Activated T-helper 1 cell treated with Interleukin-2 at 50 U/mL for 16 hours (primary cell): ENCODE measurements at places on chromosomes 7 and 10.
A peak's percentile ranks its signal among the peaks of the same experiment; 100 is the strongest.

DNA sequence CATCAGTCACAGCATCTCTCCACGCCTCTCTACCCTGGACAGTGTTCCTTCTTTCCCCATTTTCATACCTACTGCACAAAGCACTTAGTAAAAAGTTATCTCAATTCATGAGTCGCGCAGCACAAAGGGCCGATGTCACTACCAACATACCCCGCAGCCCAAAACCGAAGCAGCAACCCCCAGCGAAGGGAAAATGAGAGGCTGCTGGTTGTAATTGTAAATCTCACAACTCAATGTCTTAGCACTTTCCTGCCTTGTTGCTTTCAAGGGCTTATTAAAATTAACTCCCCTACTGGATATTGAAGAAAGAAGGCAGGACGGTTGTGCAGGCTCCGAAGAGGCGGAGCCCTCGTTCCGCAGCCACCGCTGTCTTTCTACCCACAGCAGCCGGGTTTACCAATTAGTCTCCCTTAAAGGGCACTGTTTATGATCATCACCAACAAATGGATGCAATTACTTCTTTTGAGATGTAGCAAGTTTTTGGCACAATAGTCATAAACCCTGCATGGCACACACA lies 6.5 kb downstream of the DIP2C start:
- DNase-seq = no peak

GRCh38 chr10:105974803-105975456 lies 1189.6 kb downstream of the SORCS1 start:
- DNase-seq = no peak

DNA sequence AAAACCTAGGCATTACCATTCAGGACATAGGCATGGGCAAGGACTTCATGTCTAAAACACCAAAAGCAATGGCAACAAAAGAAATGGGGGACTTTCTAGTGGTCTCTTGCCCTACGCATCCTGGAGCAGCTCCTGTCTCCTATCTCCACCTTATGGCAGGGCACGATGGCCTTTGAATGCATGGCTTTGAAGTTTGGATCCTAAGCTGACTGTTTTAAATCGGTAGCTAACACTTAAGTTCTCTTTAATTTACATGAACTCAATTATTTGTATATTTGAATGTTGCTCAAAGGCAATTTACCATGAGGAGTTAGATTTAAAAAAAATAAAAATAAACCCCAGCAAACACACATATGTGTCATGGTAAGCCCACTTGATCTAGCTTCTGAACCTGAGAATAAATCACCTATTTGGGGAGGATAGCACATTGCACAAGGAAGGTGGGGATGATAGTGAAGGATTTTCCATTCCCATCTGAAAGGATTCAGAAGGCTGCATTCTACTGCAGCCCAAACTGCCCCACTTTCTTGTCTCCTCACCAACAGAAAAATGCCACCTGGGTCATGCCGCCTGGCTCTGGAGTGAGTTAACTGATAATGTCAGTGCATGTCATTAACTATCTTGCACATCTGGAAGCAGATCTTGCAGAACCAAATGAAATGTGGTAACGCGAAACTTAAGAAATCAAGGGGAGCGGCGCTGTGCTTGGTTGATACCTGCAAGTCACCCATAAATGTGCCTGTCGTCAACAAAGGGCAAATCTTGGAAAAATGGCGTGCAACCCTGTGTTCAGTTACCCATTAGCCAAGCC lies 12.4 kb downstream of the KLF6 start:
- no peak for DNase-seq

GRCh38 chr10:17607603-17608332 lies 9.4 kb downstream of the HACD1 start:
- no peak for DNase-seq

GRCh38 chr10:14023673-14024328 lies 306.9 kb downstream of the FRMD4A start:
- DNase-seq = no peak

DNA sequence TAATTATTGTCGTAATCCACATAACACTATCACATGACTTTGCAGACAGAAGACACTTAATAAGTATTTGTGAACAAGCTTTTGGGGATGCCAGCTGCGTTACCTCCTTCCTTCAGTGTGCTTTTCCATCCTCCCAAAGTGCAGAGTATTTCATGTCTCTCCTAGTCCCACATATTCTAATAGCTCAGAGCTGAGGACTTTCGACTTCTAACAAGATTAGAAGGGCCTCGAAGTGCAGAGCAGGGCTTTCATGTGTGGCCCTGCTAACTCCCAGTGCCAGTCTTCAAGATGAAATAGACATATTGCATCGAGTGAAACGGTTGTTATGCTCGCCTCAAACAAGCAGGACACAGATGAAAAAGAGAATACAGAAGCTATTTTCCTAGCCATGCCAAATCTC lies 125.7 kb upstream of the RNF32 start:
- DNase-seq = no peak

GRCh38 chr10:44168478-44168877 lies 216.4 kb downstream of the CXCL12 start:
- DNase-seq = no peak

DNA sequence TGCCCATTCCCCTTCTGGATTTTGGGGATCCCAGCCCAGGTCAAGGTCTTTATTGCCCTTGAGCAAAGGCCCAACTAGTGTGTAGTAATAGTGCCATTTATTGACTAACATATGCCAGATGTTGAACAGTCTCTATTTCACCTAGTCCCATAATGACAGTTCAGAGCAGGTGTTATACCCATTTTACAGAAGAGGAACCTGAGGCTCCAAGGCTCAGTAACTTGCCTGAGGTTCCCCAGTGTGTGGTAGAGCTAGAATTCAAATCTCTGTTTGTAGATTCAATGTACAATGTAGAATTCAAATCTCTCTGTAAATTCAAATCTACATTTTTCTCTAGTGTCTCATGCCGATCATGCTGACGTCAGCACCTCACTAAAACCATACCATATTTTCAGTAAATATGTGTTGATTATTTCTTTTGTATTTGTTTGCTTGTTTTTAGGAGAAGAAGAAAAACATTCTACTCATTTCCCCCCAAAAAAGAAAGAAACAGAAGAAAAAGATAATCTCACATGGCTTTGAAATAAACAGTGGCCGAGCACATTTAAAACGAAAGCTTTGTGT lies 329.7 kb downstream of the PRPF18 start:
- no peak for DNase-seq

DNA sequence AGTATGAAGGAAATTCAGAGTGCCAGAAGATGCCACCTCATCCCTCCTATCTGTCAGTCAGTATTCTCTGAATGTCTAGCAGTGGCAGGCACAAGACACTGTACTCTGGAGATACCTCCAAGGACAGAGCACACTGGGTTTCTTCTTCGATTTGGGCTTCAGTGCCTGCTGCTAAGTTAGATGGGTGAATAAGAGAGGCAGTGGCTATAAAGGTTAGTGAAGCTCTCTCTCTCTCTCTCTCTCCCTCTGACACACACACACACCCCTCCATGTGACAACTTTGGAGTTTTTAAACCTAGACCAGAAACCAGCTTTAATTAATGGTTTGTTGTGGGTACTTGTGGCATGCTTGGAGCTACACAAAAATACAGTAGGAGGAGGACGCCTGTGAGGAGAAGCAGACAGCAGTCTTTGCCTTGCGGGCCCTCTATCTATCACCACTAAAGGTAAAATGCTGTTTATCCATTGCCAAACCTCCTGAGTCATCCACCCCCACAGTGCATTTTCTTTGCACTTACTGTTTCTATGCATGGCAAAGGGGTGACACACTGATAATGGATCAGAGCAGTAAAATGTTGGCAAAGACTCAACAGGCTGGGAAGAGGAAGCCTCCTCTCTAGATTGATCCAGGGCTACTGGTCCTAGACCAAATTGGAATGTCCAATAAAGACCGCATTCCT lies 102.5 kb downstream of the TRIL start:
- no peak for DNase-seq

DNA sequence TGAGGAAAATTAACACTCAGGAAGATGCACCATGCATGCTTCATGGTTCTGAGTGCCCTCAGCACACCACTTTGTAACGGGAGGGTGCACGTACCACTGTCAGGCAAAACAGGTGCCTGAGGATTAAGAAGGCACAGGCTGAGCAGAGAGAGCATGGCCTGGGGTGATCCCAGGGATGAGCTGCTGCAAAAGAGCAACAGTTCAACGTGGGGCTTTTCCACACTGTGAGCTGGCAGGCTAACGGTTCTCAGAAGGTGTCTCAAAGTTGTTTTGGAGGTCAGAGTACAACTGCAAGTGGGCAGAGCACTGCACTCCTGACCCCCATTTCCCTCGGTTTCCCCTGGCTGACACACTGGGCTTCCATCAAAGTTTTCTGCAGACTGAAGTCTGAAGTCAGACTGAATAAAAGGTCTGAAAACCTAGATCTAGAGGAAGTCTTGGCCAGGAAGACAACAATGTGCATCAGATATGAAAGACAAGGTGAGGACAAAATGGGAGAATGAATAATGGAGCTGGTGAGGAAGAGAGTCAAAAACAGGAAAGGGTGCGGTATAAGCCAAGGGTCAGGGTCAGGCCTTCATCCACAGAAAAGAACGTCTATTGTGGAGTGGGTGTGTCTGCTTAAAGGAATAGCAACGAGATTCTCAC lies 20.5 kb downstream of the ZNF438 start:
- DNase-seq = no peak

DNA sequence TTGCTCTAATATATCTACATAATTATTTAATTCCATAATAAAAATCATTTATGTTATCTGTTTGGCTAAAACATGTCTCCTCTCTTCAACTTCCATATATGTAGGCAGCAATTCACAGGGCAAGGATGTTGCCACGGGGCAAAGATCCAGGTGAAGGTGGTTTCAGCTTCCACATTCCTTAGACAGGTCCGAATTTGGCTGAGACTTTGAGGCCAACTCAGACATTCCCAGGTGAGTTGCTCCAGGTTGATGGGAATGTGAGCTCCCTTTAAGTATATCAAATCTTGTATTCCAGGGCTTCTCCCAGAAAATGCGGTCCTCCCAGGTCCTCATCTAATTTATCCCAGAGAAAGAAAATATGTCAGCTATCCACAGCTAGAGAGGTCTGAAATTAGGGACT lies 15.1 kb upstream of the AOAH start:
- DNase-seq = no peak

- peak; percentile 2 for DNase-seq
Observed at GRCh38 chr7:50119815-50120637, 27.0 kb upstream of the ZPBP start.

GRCh38 chr7:30973791-30974604 lies 10.2 kb downstream of the GHRHR start:
- DNase-seq = no peak

DNA sequence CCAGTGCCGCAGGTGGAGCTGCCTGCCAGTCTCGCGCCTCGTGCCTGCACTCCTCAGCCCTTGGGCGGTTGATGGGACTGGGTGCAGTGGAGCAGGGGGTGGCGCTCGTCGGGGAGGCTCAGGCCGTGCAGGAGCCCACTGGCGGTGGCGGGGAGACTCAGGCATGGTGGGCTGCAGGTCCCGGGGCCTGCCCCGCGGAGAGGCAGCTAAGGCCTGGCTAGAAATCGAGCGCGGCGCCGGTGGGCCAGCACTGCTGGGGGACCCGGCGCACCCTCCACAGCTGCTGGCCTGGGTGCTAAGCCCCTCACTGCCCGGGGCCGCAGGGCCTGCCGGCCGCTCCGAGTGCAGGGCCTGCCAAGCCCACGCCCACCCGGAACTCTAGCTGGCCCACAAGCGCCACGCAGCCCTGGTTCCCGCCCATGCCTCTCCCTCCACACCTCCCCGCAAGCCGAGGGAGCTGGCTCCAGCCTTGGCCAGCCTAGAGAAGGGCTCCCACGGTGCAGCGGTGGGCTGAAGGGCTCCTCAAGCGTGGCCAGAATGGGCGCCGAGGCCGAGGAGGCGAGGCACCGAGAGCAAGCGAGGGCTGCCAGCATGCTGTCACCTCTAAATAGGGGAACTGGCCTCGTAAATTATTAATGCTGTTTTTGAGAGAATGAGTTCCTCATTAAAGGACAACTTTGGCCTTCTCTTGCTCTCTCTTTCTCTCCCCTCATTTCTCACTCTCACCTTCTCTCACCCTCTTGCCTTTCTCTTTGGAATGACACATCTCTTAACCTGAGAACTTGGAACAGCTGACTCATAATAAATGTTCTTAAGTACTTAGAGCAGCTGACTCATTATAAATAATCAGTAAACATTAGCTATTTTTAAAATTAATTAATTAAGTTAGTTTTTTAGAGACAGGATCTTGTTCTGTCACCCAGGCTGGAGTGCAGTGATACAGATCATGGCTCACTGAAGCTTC lies 4.9 kb downstream of the ACADSB start:
- DNase-seq = no peak

DNA sequence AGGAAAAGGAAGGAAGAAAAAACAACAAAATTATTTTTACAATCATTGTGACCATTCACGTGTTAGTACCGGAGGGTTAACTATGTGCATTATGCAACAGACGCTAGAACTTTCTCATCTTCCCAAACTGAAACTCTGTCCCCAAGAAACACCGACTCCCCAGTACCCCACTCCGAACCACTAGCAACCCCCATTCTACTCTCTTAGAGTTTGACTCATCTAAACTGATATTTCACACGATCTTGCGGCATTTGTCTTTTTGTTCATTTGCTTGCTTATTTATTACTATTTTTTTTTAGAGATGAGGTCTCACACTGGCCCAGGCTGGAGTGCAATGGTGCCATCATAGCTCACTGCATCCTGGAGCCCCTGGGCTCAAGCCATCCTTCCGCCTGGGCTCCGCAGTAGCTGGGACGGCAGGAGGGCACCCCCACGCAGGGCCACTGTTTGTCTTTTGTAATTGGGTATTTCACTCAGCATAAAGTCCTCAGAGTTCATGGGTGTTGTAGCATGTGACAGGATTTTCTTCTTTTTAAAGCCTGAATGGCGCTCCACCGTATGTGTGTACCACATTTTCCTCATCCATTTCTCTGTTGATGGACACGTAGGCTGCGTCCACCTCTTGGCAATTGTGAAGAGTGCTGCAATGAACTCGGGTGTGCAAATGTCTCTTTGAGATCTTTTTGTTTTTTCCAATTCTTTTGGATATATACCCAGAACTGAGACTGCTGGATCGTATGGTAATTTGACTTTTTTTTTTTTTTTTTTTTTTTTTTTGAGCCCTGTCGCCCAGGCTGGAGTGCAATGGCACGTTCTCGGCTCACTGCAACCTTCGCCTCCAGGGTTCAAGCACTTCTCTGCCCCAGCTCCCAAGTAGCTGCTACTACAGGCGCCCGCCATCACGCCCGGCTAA lies 9.5 kb downstream of the MNX1 start:
- DNase-seq = no peak

DNA sequence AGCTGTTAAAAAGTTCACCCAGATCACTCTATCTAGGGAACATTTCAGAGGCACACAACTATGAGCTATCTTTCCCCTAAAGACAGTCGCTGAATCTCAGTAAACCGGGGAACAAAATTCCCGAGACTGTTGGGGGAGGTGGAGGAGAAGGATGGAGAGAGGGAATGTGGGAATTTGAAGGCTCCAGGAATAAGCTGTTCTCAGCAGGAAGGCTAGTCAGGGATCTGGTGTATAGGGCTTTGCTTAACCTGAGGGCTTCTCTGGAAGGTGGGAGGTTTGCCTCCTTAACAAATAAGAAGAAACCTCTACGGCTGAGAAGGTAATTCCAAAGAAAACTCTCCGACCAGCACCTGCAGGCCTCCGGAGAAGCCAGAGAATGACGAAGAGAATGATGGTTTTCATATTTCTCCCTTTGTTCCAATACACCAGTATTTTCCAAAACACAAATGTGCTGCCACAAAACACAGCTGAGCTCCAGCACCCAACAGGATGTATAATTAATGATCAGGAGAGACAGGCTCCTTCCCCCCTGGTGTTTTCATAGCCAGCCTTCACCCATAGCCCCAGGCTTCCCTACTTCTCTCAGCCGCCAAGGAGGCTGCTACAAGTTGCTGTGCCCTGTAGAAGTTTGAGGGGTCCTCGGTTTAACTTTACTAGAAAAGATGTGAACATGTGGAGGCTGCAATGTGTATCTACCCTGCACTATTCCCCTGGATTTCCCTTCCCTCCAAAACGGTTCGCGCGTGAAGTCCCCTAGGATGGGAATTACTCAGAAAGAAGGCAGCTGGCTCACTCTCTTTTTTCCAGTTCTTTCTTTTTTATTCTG lies 2.0 kb downstream of the KCNMA1 start:
- DNase-seq = no peak
